ENCODE measurements at places on chromosomes 2 and 18.

DNA sequence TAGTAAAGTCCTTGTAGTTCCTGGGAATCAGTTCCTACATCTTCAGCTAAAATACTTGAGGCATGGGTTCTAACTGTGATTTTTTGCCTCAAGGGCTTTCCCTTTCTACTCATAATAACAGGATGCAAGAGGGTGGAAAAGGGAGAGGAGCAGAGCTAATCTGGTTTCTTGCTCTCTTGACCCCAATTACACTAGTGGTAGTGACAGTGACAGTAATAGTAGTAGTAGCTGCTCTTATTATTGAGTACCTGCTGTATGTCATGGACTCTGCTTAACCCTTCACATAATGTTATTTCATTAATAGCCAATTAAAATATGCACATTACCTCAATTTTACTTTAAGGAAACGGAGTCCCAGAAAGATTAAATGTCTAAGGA, 214.8 kb upstream of the HNRNPA3 start:
- no peak for DNase-seq

- DNase-seq = no peak
Observed at GRCh38 chr2:132703396-132703795, 33.4 kb upstream of the LYPD1 start.

- DNase-seq = no peak
Observed at GRCh38 chr2:96556441-96557330, 20.1 kb downstream of the ARID5A start.

DNA sequence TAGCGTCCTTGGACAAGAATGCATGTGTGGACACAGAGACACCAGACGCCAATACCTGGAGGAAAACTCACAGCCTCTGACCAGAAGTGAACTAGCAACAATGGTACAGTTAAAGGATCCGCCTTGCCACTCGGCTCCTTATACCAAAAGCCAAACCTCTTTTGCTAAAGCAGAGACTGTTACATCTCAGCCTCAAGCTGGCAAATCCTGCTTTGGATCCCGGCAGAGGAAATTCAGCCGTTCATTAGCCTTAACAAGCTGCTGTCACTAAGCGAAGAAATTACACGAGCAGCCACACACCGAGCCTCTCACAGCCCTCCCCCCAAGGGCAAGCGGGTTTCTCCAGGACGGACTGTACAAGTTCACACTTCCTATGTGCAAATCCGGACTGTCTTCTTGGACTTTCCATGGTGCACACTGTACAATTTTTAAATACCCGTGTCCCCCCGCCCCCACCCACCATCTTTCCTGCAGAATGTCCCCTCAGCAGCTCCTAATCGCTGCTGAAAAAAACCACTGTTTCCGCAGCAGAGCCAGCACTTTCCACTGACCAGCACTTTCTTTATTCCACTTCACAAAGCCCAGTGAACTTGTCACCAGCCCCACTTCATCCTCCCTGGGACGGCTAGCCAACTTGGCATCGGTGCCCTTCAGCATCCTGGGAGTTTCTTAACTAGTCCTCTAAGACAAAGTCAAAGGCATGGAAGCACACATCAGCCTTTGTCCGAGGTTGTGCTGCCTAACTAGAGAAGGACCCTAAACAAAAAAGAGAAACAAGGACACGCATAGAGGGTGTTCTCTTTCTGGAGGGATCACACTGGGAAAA, 1.5 kb downstream of the KLF7 start:
- DNase-seq = no peak

GRCh38 chr2:236702657-236703372, 133.2 kb downstream of the ACKR3 start:
- DNase-seq = no peak

GRCh38 chr18:63067939-63068338, 251.6 kb downstream of the BCL2 start:
- no peak for DNase-seq

DNA sequence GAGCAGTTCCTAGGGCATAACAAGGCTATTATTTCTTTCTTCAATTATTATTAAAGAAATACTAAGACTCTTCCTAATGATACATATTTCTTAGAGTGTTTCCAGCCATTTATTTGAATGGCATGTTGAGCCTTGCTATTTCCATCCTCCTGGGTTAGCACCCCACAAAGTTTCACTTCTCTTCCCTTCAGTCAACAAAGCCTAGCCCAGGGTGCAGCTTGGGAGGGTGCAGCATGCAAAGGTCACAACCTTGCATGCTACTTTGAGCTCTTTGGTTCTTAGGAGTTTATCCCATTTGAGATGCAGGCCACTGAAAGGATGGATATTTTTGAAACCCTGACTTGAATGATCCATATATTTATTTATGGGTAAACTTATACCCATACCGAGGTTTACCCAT, 454.4 kb upstream of the MEIS1 start:
- DNase-seq = no peak

- DNase-seq = no peak
Observed at GRCh38 chr18:74817576-74817975, 219.9 kb downstream of the ZNF407 start.

DNA sequence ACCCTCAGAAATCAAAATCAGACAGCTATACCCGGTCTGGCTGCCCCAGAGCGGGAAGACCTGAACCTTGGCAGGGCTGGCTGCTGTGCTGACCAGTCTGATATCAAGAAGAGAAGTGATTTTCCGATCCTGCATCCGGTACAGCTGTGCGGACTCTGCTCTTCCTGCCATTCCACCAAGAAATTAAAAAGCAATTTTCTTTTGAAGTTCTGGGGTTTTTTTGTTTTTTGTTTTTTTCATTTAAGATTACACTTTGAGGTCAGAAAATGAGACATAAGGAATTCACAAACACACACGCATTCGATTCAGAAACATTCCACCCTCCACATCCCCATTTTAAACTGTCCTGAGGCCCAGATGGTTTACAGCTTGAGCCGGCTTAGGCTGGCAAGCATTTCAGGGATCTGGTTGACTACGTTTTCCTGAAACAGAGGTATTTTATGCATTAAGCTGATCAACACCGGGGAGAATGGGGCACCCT, 156.5 kb downstream of the COL6A3 start:
- DNase-seq = no peak

GRCh38 chr18:76803413-76803812, 18.9 kb upstream of the ZNF236 start:
- no peak for DNase-seq

DNA sequence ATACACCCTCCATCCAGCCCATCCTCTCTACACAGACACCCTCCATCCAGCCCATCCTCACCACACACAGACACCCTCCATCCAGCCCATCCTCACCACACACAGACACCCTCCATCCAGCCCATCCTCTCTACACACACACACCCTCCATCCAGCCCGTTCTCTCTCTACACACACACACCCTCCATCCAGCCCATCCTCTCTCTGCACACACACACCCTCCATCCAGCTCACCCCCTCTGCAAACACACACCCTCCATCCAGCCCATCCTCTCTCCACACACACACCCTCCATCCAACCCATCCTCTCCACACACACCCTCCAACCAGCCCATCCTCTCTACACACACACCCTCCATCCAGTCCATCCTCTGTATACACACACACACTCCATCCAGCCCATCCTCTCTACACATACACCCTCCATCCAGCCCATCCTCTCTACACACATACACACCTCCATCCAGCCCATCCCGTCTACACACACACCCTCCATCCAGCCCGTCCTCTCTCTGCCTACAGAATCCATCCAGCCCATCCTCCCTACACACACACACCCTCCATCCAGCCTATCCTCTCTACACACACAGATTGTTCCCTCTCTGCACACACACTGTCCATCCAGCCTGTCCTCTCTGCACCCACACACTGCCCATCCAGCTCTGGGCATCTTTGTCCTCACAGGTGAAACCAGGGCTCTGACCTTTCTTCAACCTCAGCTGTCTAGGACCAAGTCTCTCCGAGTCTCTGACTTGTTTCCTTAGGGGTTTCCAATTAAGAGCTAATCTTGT, 81.2 kb downstream of the EIPR1 start:
- DNase-seq = no peak

DNA sequence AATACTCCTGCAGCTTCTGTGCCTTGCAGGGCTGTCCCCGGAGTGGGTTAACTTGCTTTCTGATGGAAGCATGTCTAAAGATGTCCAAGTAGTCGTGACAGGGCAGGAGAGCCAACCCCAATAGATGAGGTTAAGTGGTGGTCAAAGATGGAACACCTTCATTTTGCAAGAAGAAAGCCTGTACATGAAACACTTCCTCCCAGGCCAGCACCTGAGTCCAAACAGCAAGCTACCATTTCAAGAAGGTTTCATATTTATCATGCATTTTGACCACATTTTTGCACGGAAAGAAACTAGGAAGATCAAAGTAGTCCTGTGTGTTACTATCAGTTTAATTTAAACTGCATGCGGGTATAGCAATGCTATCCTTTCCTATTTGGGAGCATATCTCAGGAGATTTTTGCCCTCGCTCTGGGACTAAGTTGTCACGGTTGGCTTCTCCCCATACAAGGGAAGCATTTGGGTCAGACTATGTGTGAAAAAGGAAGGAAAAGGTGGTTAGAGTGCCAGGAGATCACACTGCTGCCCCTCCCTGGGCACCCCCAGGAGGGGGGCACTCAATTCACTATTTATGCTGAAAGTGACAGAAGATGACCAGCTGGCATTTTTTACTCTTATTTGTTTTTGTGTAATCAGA, 187.6 kb downstream of the ZNF521 start:
- no peak for DNase-seq

GRCh38 chr2:210224591-210224940, 681 bp downstream of the ACADL start:
- DNase-seq = no peak

DNA sequence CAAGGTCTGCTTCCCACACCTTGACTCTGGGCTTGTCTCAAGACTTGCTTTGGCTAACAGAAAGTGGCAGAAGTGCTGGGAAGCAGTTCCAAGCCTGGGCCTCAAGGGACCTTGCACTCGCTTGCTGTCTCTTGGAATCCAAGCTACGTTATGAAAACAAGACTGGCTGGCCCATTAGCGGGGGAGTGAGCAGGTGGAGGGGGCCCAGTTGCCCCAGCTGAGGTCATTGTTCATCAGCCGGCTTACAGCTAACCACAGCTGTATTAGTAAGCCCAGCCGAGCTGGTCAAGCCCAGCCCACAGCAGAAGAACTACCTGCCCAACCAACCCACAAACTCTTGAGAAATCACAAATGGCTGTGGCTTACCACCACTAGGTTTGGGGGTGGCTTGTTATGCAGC, 63.1 kb downstream of the MARCO start:
- DNase-seq = no peak

DNA sequence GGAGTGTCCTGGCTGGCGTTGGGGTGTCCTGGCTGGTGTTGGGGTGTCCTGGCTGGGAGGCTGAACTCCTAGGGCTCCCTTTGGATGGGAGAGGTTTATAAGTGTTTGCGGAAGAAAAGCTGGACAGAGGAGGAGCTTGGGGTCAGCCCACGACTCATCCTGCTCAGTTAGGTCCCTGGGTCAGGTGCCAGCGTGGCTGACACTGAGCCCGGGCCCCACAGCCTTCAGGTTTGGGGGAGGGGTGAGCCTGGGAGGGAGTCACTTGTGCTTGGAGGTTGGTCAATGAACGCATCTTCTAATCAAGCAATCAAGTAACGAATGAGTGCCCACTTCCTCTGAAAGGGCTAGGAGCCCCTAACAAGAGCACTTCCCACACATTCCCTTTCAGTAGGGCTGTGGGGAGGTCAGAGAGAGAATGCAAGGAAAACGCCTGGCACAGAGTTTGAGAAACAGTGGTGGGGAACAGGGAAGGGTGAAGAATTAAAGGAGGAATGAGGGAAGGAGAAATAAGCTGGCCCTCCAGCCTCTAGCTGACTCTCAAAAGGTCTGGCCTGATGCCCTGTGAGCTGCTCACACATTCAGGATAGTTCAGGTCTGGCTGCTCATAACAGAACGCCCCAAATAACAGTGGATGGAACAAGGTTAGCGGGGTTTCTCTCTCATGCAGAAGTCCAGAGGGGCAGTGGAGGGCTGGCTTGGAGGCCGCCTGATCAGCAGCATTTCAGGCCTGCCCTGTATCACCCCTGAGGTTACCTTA, 670 bp downstream of the KCNIP3 start:
- no peak for DNase-seq

DNA sequence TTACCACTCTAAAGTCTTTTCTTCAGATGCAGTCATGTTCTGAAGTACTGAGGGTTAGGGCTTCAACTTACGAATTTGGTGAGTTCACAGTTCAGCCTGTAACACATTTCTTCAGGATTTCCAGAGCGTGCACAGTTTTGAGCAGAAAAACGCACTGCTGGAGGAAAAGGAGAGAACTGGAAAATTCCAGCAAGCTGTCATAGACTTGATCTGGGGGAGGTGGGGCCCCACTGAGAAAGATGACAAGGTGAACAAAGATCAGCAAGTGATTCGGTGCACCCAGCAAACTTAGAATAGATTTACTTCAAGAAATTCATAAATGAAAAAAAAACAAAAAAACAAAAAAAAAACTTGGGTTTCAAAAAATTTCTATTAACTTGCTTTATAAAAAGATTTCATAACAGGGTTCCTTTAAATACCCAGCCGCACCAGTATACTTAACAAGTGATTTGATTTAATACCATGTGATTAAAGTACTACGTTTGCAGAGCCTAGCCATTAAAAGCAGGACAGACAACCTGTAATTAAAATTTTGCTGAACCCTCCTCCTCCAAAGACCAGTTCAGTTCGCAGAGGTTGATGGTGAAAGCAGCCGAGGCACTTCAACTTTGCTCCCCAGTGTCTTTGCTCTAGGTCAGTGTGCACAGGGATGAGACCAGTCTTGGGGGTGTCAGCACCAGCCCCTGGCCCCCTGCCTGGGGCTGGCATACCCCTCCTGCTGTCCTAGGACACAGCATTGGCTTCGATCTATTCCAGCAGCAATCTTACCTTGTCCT, 30.5 kb downstream of the CTIF start:
- no peak for DNase-seq

DNA sequence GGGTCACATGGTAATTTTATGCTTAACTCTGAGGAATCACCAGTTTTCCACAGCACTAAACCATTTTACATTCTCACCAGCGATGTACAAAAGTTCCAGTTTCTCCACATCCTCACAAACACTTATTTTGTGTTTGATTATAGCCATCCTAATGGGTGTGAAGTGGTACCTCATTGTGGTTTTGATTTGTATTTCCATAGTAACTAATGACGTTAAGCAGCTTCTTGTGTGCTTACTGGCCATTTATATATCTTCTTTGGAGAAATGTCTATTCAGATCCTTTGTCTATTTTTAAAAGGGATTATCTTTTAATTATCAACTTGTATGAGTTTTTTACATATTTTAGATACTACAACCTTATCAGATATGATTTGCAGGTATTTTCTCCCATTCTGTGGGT, 42.0 kb downstream of the CCDC150 start:
- DNase-seq = no peak

GRCh38 chr2:64847930-64848329, 141.3 kb upstream of the SLC1A4 start:
- no peak for DNase-seq

DNA sequence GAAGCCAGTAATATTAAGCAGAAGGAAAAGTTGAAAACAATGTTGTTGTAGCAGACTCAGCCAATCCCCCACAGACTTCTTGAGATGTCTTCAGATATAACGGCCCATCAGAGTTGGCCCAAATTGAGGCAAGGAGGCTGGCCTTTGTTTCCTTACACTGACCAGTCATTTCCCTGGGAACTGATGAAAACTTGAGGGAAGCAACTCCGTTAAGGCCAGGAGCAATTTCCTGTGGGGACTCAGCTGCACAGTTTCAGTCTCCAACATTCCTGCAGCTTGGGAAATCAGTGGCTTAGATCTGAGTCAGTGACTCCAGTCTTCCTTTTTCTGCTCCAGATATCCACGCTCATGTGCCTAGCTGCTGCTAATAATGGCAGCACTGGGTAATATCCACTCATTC, 75.7 kb downstream of the FTCDNL1 start:
- DNase-seq = no peak
